Stimulated activated naive CD8-positive, alpha-beta T cell treated with anti-CD3 and anti-CD28 coated beads, Interleukin-15, Interleukin-2, amounts not matched to agents 100 U/mL and 50 U/mL, for 24 hours (primary cell): ENCODE measurements at places on chromosomes 5 and 9.
A peak's percentile ranks its signal among the peaks of the same experiment; 100 is the strongest.

GRCh38 chr5:76325876-76326491 lies 77.1 kb upstream of the IQGAP2 start:
- no peak for DNase-seq

DNA sequence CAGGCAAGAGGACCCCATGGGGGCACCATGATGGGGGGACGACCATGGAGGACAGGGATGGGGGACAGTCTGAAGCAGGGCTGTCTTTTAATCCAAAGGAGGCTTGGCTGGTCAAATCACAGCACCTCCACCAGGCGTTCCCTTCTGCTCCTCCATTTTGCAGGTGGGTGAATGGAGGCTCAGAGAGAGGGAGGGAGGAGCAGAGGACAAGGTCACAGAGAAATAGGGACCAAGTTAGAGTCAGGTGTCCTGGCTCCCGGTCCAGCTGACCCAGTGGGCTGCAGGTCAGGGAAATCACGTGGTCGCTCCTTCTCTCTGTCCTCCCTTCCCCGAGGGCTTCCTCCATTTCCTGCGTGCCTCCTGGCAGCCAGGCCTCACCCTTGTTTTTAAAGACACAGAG lies 156.4 kb upstream of the SMIM23 start:
- DNase-seq: no peak

GRCh38 chr5:80503641-80504040 lies 15.7 kb downstream of the FAM151B start:
- no peak for DNase-seq

- no peak for DNase-seq
Observed at GRCh38 chr9:1415146-1415545, 365.0 kb downstream of the DMRT2 start.

DNA sequence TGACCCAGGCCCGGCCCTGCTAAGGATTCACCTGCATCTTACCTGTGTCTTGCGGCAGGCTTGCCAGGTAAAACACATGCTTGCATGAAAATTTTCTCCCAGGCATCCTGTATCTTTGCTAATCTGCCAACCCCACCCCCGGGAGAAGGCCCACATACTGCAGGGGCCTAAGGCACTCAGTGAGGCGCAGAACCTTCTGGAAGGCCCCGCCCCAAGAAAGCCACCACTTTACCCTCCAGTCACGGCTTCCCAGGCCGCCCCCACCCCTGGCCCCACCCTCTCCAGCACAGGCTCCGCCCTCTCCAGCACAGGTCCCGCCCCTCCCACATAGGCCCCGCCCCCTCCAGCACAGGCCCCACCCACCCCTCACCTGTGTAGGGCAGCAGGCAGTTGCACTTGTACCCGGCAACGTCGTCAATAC lies 29.8 kb upstream of the SEC16A start:
- DNase-seq: peak; percentile 45

DNA sequence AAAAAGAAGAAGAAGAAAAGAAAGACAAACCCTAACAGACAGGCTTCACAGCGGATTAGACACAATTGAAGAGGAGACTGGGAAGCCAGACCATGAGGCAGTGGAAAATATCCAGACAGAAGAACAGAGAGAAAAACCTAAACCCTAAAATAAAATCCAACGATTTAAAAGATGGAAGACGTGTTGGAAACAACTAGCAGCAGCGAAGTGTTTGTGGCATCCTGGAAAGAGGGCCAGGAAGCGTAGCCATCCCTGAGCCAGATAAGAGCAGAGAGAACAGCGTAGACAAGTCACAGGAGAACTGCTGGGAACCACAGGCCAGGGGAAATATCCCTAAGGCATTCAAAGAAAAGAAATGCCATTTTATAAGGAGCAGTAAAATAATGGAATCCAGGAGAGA lies 39.7 kb upstream of the NKD2 start:
- no peak for DNase-seq

GRCh38 chr5:143192191-143192900 lies 211.1 kb downstream of the NR3C1 start:
- no peak for DNase-seq
